Vagina (tissue), 2 donors: ENCODE measurements at places on chromosomes 5 and 9. TPM values are rescaled to one million over a fixed set of nuclear protein-coding genes. Genes with fewer than 3 reads are reported as not detected.
A peak's percentile ranks its signal among the peaks of the same experiment; 100 is the strongest.

CARD19 gene
- total RNA-seq: 63.3 TPM

MED27 gene
- 17.7 TPM for total RNA-seq

PALM2AKAP2 gene
- 7.9 TPM for total RNA-seq

ANKRD18A gene
- total RNA-seq: 1.5 TPM

FOXD4L3 gene
- total RNA-seq: 0.49 TPM

PCDHGB1 gene
- 3.9 TPM for total RNA-seq

RETREG1 gene
- 27.7 TPM for total RNA-seq

MARCHF11 gene
- not detected for total RNA-seq

ITGA2 gene
- 18.4 TPM for total RNA-seq

- no peaks in the 10 kb centered on the region for H3K36me3 ChIP-seq
- no peak overlapping the region for H3K4me3 ChIP-seq
- no peaks in the 10 kb centered on the region for H3K4me1 ChIP-seq
- DNase-seq: no peak
- H3K27me3 ChIP-seq: no peaks in the 10 kb centered on the region
Measured at GRCh38 chr5:11525020-11525419, 379.2 kb downstream of the CTNND2 start.

DNA sequence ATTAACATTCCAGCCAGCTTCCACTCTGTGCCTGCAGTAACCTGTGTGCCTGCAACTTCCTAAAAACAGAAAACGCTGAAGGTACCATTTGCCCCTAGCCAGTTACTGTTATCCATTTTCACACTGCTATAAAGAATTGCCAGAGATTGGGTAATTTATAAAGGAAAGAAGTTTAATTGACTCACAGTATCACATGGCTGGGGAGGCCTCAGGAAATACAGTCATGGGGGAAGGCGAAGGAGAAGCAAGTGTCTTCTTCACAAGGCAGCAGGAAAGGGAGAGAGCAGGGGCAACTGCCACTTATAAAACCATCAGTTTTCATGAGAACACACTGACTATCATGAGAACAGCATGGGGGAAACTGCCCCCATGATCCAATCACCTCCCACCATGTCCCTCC lies 31.2 kb downstream of the PTCD2 start:
- no peaks in the 10 kb centered on the region for H3K36me3 ChIP-seq
- DNase-seq: no peak
- H3K4me3 ChIP-seq: no peak overlapping the region
- no peak overlapping the region for H3K27ac ChIP-seq
- no peaks in the 10 kb centered on the region for H3K4me1 ChIP-seq

DNA sequence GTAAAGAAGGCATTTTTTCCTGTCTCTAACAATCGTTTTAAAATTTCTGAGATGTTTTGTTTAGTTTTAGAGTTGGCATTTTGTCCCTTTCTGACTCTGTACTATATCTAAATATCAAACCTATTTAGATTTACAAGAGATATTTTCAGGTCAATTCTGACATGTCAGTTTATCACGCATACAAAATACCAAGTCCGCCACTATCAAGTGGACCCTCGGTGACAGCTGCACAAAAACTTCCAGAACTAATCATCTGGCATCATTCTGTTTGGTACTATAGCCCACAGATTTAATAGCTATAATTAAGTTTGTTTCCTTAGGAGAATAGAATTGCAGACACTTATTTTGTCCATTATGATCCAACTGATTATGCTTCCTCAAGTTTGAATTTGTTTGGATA lies 1278.2 kb downstream of the CDH12 start:
- no peak overlapping the region for H3K4me3 ChIP-seq
- H3K36me3 ChIP-seq: no peaks in the 10 kb centered on the region
- DNase-seq: no peak
- H3K4me1 ChIP-seq: no peaks in the 10 kb centered on the region
- no peaks in the 10 kb centered on the region for H3K27me3 ChIP-seq

GRCh38 chr9:78695519-78695918 lies 398.6 kb downstream of the PSAT1 start:
- DNase-seq: no peak
- H3K4me1 ChIP-seq: no peaks in the 10 kb centered on the region
- H3K36me3 ChIP-seq: no peaks in the 10 kb centered on the region

DNA sequence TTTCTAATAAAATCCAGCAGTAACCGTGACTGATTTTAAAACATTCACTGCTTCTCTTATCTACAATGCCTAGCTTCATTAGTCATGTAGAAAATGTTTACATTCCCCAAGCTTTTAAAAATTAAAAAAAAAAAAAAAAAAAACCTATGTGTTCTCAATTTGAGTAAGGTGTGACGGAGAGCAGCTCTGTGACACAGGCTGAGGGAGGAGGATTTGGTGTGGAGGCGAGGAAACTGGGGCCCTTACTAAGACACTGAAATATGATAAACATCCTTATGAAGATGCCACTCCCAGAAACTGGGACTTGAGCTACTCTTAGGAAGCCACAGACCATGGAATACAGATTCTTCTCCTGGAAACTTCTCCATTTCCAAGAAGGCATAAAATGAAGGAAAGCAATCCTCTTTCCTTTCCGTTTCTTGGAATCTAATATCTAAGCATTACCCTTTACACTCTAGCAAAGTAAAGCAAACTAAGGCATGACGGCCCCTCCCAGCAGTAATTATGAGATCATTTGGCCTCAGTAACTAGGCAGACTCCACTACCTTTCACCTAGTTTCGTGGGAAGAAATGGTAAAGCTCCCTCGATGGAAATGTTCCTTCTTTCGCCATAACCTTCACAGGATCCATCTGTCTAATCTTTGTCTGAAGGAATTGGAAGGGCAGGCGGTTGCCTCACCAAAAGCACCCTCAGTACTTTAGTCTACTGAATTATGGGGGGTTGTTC lies 23.5 kb downstream of the GRAMD2B start:
- H3K27ac ChIP-seq: no peak overlapping the region
- H3K36me3 ChIP-seq: no peaks in the 10 kb centered on the region
- H3K4me3 ChIP-seq: no peak overlapping the region
- H3K4me1 ChIP-seq: peaks cover 39% of the 10 kb centered on the region
- no peaks in the 10 kb centered on the region for H3K27me3 ChIP-seq

DNA sequence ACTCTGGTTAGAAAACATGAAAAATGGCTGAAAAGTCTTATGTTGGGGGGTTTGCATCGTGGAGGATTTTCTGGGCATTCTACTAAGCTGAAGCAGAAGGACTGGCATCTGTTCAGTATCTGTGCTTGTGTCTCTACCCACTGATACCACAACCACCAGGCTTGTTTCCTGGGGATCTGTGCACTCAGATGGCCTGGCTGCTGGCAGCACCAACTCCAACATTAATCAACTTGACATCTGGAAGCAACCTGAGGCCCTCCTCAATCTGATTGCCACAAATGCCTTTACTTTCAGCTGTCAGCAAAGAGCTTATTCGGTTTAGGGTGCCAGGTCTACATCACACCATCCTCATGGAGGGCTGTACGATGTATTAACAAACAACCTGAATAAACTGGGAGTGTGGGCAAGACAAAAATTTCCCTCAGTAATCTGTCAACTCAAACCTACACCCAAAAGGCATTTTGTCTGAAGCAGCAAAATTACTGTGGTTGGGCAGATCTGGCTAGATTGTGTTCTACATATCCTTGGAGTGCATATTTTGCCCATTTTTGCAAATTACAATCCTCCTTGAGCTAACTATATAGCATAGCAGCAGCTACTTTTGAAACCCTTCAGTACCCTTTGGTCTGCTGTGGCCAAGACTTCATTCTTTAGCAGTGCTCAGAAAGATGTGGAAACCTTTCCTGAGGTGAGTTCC lies 74.6 kb downstream of the FOXD1 start:
- H3K27ac ChIP-seq: no peak overlapping the region
- no peak for DNase-seq
- H3K27me3 ChIP-seq: no peaks in the 10 kb centered on the region
- H3K36me3 ChIP-seq: no peaks in the 10 kb centered on the region
- no peaks in the 10 kb centered on the region for H3K4me1 ChIP-seq

DNA sequence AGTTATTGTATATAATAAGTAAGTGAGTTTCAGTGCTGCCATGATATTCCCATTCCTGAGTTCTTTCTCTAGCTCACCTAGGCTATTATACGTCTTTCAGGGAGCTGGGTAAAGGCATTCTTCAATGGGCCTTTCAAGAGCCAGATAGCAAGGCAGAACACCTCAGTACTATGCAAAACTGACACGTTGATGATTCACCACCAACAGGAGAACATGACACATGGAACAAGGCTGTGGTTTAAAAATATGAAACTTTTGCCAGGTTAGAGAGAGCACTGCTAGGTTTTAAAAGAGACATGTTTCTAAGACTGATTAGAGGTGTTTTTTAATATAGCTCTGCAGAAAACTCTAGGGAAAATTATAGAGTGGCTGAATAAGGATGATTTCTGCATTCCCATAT lies 95.9 kb downstream of the UGCG start:
- H3K36me3 ChIP-seq: no peaks in the 10 kb centered on the region
- no peaks in the 10 kb centered on the region for H3K4me1 ChIP-seq
- DNase-seq: no peak
- H3K4me3 ChIP-seq: no peak overlapping the region
- H3K27ac ChIP-seq: no peak overlapping the region

DNA sequence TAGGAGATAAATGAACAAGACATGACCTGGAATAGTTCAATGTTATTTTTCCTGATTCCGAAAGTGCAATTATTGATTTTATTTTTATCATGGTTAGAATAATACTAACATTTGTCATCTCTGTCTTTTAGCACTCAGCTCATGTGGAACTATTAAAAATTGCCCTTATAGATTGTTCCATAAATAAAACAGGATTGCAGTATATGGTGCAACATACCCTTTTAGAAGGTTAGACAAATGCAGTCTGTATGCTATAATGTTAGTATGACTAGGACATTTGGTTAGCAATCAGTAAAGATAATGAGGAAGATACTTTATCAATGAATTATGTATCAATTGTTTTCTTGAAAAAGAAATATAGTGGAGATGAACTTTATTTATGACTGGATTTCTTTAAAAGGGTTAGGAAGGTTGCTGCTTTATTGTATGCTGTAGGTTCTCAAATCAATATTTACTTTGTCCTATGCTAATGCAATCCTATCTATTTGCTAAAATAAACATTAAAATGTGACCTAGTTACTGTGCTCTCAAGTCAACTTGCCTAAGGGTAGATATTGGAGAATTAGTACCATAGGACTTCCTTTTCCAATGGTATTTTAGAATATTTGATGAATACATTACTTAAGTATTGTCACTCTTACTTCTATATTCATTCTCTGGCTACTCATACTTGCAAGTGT lies 348.9 kb upstream of the ISL1 start:
- DNase-seq: no peak
- H3K27ac ChIP-seq: no peak overlapping the region
- no peaks in the 10 kb centered on the region for H3K27me3 ChIP-seq
- no peaks in the 10 kb centered on the region for H3K4me1 ChIP-seq

DNA sequence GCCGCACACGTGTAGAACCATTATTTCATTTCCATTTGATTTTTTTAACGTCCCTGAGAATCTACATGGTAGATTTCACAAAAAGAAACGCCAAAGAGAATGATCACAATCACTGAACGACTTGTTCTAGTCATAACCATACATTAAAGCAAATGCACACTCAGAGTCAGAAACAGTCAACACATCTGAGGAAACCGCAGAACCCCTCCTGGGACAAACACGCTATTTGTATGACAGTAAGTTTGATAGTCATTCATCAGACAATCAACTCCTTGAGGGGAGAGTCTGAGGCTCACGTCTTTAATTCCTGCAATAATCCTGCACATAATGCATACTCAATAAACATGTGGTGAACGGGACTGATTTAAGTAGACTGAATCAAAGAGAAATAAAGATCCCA lies 129.2 kb downstream of the MED27 start:
- no peak overlapping the region for H3K4me3 ChIP-seq
- DNase-seq: no peak
- no peak overlapping the region for H3K27ac ChIP-seq

GRCh38 chr5:142426129-142427014 lies 101.6 kb upstream of the SPRY4 start:
- no peaks in the 10 kb centered on the region for H3K4me1 ChIP-seq
- H3K27ac ChIP-seq: peak overlapping the region; percentile 4
- no peaks in the 10 kb centered on the region for H3K27me3 ChIP-seq
- no peaks in the 10 kb centered on the region for H3K36me3 ChIP-seq
- no peak for DNase-seq

- no peak for DNase-seq
- H3K27me3 ChIP-seq: no peaks in the 10 kb centered on the region
- H3K27ac ChIP-seq: no peak overlapping the region
- H3K4me3 ChIP-seq: no peak overlapping the region
- no peaks in the 10 kb centered on the region for H3K4me1 ChIP-seq
- no peaks in the 10 kb centered on the region for H3K36me3 ChIP-seq
Measured at GRCh38 chr5:33282696-33283095, 158.1 kb upstream of the TARS1 start.

GRCh38 chr5:9020996-9021395 lies 524.9 kb downstream of the SEMA5A start:
- no peak for DNase-seq
- no peaks in the 10 kb centered on the region for H3K4me1 ChIP-seq
- H3K4me3 ChIP-seq: no peak overlapping the region

DNA sequence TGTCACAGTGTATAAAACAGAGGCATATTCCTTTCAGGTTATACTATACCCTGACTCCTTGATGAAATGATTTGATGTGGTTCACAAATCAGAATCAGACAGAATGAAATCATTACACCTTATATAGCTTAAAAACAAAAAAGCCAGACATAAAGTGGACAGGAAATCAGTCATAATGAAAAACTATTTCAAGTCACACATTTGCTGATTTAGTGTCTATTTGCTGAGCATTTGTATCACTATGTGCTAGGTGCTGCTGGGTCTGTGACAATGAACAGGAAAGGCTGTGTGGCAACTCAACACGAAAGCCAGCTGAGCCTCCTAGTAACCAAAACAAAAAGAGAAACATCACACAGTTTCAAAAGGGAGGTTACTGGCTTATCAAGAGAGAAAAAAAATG lies 194.0 kb downstream of the EFNA5 start:
- no peak for DNase-seq
- no peaks in the 10 kb centered on the region for H3K27me3 ChIP-seq
- H3K27ac ChIP-seq: no peak overlapping the region

DNA sequence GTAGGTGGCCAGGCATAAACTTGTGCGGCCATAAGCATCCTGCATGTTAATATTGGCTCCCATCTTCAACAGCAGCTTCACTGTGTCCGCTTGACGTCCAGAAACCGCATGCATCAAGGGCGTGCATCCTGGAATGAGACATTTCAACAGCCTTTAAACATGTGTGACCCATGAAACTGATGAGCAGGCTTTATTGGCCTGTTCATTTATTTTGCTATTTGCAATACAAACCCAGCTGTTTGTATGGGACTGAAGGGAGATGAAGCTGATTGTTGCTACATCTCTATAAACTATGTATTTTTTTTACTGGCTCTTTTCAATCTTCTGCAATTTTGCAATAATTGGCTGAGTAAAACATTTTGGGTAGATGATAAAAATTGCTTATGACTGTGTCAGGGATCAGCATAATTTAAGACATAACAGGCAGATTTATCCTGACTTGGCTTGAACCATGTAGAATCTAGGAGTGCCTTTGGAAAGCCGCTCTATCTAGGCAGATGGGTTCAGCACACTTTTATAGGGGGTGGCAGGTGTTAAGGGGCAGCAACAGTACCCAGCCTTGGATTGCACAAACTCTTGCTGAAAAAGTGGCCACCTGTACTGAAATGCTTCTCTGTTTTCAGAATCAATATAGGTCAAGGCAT lies 56.9 kb downstream of the ANKRD55 start:
- H3K36me3 ChIP-seq: no peaks in the 10 kb centered on the region
- no peak overlapping the region for H3K4me3 ChIP-seq
- no peaks in the 10 kb centered on the region for H3K27me3 ChIP-seq
- no peak overlapping the region for H3K27ac ChIP-seq

- no peaks in the 10 kb centered on the region for H3K27me3 ChIP-seq
- H3K4me1 ChIP-seq: no peaks in the 10 kb centered on the region
- no peaks in the 10 kb centered on the region for H3K36me3 ChIP-seq
- DNase-seq: no peak
- H3K4me3 ChIP-seq: no peak overlapping the region
- no peak overlapping the region for H3K27ac ChIP-seq
Measured at GRCh38 chr5:153900703-153901395, 137.9 kb downstream of the FAM114A2 start.
